Suppressor macrophage treated with lipopolysaccharide for 4 hours (primary cell): ENCODE measurements at places on chromosomes 13 and 19.

GRCh38 chr19:16445238-16446107, 26.3 kb downstream of the EPS15L1 start:
- peak; percentile 83 for DNase-seq

DNA sequence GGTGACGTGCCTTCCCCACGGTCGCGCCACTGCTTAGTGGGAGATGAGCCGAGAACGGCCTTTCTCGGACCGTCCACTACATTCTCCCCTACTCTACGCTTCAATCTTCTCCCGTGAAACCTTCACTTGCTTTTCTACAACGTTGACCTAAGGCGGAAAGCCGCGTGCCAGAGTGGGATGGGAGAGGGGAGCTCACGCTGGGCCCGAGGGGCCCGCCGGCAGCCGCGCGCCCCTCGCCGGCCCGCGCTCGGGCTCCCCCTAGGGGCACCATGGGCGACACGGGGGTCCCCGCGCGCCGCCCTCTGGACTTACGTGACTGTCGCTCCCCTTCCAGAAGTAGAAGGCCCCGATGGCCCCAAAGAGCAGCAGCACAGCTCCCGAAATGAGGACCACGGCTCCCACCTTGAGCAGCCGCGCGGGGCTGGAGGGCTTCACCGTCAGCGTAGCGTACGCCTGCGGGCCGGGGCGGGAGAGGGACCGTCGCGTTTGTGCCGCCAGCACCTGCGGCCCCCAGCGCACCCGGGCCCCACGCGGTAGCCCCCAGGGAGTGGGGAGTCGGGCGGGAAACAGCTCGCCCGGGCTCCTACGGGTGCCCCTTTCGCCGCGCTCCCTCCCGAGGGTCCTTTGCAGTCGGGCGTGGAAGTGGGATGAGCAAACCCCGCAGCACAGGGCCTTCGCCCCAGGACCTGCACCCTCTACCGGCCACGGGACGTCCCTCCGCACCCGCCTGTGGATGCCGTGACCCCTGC, 727 bp downstream of the CNMD start:
- DNase-seq, result peak; percentile 27

DNA sequence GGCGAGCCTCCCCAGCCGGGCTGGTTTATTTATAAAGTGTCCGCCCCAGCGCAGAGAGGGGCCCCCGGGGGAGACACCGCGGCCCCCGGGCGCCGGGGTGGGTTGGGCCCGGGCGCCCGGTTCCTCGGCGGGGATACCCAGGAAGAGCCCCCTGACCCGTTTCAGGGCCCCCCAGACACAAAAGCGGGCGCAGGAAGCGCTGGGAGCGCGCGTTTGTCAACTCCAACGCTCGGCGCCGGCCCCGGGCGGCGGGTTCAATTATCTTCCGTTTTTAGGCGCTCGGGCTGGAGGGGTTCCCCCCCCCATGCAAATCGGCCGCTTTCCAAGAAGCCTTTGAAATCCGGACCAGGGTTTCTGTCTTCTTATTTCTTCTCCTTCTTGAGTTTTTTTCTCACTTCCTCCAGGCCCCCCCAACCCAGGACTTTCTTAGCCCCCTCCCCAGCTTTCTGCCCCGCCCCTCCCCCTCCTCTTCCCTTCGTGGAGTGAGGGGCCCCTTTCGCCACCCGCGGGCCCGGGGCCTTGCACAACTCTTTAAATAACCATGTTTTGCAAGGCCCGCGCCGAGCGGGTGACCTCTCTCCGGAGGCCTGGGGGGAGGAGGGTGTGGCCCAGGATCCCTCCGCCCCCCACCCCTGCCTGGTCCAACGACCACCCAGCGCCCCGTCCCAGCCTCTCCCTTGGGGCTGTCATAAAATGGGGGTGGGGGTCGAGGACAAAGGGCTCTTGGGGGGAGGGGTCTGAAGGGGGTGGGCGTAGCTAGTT, 935 bp downstream of the ARID3A start:
- peak; percentile 93 for DNase-seq

GRCh38 chr13:60095300-60095699, 68.4 kb downstream of the DIAPH3 start:
- no peak for DNase-seq
